Pons (tissue), 1 donor: ENCODE measurements at places on chromosomes 3 and 15.

DNA sequence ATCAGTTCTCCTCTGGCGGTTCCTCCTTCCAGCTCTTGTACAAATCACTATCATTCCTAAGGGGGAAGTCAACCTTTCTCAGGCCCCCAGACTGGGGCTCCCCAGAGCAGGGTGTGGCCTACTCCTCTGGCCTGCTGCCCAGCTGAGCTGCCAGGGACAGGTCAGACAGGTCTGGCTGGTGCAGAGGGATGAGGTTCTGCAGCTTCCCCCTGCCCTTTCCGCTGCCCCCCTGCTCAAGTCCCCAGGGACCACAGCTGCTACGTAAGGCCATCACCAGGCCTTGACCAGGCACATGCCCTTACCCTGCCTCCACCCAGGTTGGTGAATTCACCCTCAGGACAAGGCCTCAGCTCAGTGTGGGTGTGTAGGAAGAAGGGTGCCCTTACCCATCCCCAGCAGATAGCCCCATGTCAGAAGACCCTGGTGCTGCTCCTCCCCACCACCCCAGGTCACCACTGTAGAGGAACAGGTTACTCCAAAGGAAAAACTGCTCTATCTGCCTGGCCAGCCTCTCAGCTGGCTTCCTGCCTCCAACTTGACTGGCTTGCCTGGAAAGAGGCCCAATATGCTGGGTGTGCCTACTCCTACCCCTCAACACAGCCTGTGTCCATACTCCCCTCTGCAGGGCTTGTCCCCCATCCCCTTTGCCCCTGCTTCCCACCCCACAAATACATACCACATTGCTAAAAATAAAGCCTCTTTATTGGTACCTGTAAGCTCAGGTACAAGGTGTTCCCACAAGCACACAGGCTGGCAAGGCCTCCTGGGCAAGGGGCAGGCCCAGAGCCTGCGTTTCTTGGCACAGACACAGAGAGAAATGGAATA is 12.0 kb downstream of the CSRNP1 start:
- no peak for DNase-seq

GRCh38 chr15:38002883-38003477 is 68.5 kb downstream of the TMCO5A start:
- DNase-seq: peak; percentile 82

GRCh38 chr3:152334761-152335160 is 66.0 kb downstream of the MBNL1 start:
- no peak for DNase-seq

DNA sequence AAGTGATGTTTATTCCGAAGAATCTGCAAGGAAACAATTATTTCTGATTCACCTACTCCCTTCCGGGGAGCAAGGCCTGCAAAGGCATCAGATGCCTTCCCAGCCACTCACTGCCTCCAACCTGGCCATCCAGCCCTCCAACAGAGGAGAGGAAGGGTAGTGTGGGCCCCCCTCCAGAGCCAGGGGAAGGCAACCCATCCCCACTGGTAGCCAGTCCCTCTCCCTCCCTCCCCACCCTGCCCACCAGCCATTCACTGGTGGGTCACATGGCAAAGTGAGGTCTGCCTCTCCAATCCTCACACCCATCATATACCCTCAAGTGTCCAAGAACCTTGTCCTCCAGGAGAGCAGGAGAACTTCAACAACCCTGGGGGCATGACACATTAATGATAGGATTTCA is 2.4 kb upstream of the VIPR1 start:
- no peak for DNase-seq

GRCh38 chr3:10549617-10550230 is 44.3 kb upstream of the ATP2B2 start:
- no peak for DNase-seq

- no peak for DNase-seq
These were observed 181.3 kb downstream of the LSAMP start for GRCh38 chr3:116263842-116264545.

GRCh38 chr3:190242147-190242546 is 80.1 kb downstream of the CLDN1 start:
- DNase-seq: no peak

- no peak for DNase-seq
These were observed 46.2 kb downstream of the C3orf38 start for GRCh38 chr3:88195951-88196434.

- no peak for DNase-seq
These were observed 71.0 kb downstream of the RBM6 start for GRCh38 chr3:50010959-50011358.

- no peak for DNase-seq
These were observed 16.4 kb downstream of the ZNF654 start for GRCh38 chr3:88075497-88075896.

- no peak for DNase-seq
These were observed 818.5 kb upstream of the ROBO1 start for GRCh38 chr3:80586338-80586737.

DNA sequence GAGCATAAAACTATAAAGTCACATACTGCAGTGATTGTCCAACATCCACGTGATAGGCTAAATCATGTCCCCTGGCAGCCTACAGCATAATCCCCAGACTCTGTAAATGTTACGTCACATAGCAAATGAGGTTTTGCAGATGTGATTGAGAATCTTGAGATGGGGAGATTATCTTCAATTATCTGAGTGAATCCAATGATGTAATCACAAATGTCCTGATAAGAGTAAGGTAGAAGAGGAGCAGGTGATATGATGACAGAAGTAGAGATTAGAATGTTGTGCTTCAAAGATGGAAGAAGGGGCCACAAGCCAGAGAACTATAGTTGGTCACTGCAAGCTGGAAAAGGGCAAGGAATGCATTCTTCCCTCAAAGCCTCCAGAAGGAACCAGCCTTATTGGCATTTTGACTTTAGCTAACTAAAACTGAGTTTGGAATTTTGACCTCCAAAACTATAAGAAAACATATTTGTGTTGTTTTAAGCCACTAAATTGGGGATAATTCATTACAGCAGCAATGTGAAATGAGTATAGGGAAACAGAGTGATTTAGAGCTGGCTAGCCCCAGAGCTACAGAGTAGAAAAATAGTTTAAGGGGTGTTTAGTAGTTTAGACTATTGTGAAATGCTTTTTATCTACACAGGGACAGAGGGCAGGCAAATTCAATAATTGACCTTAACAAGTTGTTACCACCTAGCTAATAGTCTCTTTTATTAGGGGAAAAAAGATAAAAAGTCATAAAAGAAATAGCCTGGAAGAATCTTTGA is 15.2 kb downstream of the SLC2A2 start:
- DNase-seq: no peak

- DNase-seq: no peak
These were observed 1030.9 kb downstream of the ROBO1 start for GRCh38 chr3:78736863-78737262.

GRCh38 chr15:90482124-90483011 is 47.4 kb upstream of the CRTC3 start:
- DNase-seq: peak; percentile 92

GRCh38 chr3:161607056-161607455 is 110.4 kb downstream of the OTOL1 start:
- no peak for DNase-seq

- DNase-seq: no peak
These were observed 92.4 kb downstream of the TOP2B start for GRCh38 chr3:25572336-25572735.

GRCh38 chr3:11339541-11339940 is 67.3 kb downstream of the ATG7 start:
- no peak for DNase-seq

DNA sequence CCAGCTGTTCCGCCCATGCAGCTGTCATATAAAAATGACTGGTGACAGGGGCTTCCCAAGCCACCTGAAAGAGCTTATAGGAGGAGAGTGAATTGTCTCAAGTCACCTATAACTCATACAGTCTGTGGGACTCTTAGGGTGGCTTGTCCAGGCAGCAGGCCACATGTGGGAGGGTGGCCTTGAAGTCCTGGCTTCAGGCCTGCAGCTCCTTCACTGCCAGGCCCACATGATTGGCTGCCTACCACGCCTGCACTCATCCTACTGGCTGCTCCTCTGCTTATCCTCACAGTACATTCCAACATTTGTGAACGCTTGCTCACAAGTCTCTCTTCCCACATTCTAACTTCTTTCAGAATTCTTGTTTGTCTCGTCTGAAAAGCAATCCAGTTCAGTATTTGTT is 41.1 kb upstream of the TIPARP start:
- no peak for DNase-seq

DNA sequence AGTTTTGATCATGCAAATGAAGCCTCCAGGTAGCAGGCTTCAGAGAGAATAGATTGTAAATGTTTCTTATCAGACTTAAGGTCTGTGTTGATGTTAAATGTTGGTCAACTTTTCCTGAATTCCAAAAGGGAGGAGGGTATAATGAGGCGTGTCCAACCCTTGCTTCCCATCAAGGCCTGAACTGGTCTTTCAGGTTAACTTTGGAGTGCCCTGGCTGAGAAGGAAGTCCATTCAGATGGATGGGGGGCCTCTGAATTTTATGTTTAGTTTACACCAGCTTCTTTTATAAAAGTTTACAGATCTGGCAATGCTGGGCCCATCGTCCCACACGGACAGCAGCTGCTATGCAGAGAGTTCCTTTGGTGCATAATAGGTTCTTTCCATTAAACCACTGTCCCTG is 8.9 kb downstream of the CCDC13 start:
- DNase-seq: no peak

GRCh38 chr3:55621026-55621422 is 133.9 kb upstream of the WNT5A start:
- no peak for DNase-seq

- peak; percentile 16 for DNase-seq
These were observed 48.0 kb downstream of the TYRO3 start for GRCh38 chr15:41606997-41607396.

- DNase-seq: no peak
These were observed 12.1 kb downstream of the CHRNA7 start for GRCh38 chr15:32042269-32042972.

DNA sequence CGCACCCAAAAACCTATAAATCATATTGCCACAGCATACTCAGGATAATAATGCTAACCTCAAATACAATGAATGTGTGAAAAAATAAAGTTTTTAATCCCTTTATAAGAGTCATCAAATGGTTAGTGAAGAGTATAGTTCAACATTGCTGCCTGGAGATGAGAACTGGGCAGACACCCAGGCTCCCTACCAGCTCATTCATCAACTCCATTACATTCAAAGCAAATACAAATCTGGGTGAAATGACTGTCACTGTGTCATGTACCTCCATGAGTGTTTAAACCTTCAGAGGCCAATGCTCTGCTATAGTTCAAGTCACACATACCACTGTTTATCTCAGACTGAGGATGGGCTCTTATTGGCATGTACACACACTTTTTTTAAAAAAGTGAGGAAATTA is 167.2 kb upstream of the KCNMB2 start:
- DNase-seq: no peak

GRCh38 chr3:33645060-33645647 is 72.9 kb downstream of the CLASP2 start:
- peak; percentile 70 for DNase-seq

DNA sequence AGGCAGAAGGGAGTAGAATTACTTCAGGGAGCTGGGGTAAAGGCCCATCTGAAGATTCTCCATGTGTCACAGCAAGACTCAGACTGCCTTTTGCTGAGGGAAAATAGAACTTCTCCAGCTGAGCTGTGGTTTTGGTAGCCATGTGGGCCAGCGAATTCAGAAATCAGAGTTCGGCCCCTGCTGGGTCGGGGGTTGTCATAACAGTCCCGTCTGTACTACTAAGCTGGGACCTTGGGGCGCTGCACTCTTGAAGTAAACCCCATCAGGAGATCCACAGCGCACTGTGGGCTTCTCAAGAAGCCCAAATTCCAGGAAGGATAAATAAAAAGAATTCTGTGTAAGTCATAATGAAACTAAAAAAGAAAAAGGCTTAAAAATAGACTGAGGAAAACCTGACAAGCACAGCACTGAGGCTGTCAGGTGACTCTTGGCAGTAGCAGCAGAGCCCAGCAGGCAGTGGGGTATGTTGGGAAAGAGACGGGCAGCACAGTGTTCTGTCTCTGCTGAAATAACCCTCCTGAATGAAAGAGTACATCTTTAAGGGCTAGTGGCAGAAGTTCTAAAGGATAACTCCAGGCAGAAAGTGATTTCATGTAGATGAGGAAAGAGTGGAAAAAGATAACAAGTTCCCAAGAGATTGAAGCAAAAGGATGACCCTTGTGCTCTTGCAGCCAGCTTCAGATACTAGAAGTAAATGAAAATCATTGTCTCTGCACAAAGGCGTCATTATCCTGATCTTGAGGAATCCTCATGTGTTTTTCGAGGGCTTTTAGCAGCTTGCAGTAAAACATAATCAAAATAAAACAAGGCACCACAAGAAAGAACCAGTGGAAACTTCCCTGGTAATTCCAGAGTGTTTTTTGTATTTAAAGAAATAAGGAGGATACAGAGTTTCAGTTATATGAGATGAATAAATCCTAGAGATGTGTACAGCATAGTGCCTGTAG is 74.5 kb downstream of the RAB7A start:
- peak; percentile 93 for DNase-seq

- no peak for DNase-seq
These were observed 141.0 kb upstream of the ARHGEF26 start for GRCh38 chr3:153980252-153980590.

GRCh38 chr3:112779558-112780480 is 66.8 kb downstream of the CD200R1L start:
- no peak for DNase-seq

DNA sequence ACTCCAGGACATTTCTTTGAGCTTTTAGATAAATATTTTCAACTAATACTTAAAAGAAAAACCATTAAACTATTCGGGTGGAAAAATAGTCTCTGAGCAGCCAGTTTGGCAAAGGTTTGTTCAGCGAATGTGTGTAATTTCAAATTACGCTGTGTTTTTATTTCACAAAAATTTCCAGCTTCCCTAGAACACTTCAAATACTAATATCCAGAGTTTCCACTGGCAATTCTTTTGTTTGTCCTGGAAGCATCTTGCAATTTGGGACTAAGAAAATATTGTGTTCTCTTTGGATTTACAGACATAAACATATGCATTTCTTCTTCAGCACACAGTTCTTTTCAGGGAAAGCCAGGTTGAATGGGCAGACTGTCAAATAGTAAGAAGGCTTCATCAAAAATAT is 61.9 kb downstream of the MDFIC2 start:
- no peak for DNase-seq

- no peak for DNase-seq
These were observed 72.7 kb upstream of the TSPAN3 start for GRCh38 chr15:77143616-77144015.

- peak; percentile 37 for DNase-seq
These were observed 237.6 kb upstream of the BHLHE40 start for GRCh38 chr3:4741404-4742307.

DNA sequence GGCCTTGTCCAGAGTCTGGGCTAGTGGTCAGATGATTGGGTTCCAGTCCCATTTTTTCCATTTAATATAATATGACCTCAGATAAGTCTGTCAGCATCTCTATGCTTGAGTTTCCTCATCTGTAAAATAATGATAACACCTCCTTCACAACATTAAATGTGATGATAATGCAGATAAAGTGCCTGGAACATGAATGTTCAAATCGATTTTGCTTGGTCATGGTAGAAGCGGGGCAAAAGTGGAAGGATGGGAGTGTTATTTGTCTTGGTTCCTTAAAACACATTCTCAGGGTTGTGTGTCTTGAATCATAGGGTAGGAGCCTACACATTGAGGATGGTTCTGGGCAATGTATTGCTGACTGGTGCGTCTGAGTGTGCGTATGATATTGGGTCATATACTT is 16.9 kb downstream of the ARIH2 start:
- no peak for DNase-seq

- no peak for DNase-seq
These were observed 42.3 kb upstream of the RAB6B start for GRCh38 chr3:133937756-133938601.
